ENCODE measurements at places on chromosomes 2 and 18. TPM values are rescaled to one million over a fixed set of nuclear protein-coding genes. Genes with fewer than 3 reads are reported as not detected.

The LCLAT1 gene
- 20.8 TPM for total RNA-seq

- no peak for DNase-seq
Observed at GRCh38 chr2:220076734-220077133, 449.3 kb downstream of the SLC4A3 start.

- DNase-seq, result no peak
Observed at GRCh38 chr2:99960790-99961189, 181.6 kb downstream of the AFF3 start.

- no peak for DNase-seq
Observed at GRCh38 chr2:238236571-238236970, 3.3 kb downstream of the HES6 start.

- DNase-seq, result no peak
Observed at GRCh38 chr2:13110825-13111224, 394.1 kb downstream of the TRIB2 start.

DNA sequence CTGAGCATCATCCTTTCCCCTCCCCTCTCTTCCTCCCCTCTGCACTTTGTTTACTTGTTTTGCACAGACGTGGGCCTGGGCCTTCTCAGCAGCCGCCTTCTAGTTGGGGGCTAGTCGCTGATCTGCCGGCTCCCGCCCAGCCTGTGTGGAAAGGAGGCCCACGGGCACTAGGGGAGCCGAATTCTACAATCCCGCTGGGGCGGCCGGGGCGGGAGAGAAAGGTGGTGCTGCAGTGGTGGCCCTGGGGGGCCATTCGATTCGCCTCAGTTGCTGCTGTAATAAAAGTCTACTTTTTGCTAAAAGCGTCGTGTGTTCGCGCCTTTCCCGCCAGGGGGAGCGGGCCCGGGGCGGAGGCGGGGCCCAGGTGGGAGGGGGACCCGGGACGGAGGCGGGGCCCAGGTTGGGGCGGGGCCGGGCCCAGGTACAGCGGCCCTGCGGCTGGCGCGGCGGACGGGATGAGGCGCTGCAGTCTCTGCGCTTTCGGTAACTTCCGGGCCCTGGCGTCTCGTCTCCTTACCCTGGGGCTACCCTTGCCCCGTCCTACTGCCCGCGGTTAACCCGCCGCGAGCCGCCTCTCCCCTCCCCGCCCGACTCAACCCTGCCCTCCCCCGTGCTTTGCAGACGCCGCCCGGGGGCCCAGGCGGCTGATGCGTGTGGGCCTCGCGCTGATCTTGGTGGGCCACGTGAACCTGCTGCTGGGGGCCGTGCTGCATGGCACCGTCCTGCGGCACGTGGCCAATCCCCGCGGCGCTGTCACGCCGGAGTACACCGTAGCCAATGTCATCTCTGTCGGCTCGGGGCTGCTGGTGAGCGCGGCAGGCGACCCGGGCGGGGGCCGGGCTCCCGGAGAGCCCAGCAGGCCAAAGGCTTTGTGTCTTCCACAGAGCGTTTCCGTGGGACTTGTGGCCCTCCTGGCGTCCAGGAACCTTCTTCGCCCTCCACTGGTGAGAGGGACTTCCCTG lies at the start of gene KRTCAP3:
TSS of gene KRTCAP3 (plus strand) at position 424 of the 962 bp plus-strand sequence. CDS start at position 456, 32 bp downstream.
- DNase-seq, result peak; percentile 79

GRCh38 chr2:241736111-241736510 lies 1.7 kb downstream of the D2HGDH start:
- DNase-seq, result no peak
